ENCODE measurements at places on chromosomes 3 and 15.

- DNase-seq = peak; percentile 78
These were observed 16.6 kb downstream of the TICRR start for GRCh38 chr15:89591834-89592233.

DNA sequence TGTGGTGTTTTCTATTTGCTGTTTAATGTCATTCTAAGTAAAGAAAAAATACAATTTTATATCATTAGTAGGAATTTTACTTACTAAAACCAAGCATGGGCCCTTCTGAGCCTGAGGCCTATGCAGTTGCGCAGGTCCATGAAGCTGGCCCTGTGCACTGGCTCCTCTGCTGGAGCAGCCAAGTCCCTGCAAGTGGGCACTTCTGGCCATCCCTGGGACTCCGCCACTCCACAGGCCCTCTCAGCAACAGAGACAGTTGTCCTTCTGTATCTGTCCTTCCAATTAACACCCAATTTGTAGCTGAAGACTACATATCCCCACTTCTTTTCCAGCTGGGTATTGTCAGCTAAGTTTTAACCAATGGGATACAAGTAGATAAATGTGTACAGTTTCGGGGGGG lies 49.9 kb upstream of the RYK start:
- DNase-seq = no peak

DNA sequence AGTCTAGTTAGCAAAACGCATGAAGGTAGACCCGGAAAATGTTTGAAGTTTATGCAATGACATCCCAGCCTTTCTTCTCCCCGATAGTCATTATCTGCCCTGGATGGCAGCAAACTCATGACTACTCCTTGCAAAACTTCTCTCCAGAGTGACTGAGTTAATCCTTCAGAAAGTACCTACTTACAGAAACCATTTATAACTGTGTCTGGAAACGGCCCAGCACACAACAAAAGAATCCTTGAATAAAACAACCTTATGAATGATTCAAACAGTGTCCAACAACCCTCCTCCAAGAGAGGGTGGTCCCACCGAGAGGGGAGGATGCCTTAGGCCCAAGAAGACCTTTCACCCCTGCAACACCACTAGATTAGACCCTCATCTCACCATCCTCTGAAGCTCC lies 14.2 kb downstream of the ST8SIA2 start:
- DNase-seq = no peak

GRCh38 chr3:32412887-32413286 lies 21.2 kb downstream of the CMTM7 start:
- DNase-seq = no peak

DNA sequence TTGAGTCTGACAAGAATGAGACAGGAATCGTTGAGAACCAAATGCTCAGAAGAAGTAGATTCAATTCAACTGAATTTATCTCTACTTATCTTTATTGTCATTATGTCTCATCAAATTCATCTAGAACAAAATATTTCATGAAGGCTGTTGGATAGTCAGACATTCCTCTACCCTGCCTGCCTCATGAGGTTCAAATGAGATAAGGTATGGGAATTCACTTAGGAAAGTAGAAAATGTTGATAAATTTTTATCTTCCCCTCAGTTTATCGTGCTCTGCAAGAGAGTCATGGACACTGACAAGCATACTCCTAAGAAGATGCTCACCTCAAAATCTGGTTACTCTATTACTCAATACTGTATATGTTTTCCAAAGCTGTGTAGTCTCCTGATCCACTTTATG lies 149.7 kb upstream of the CDIN1 start:
- no peak for DNase-seq

GRCh38 chr15:23565395-23566070 lies at the start of gene MKRN3:
MKRN3 (plus strand) TSS chr15:23565674; CDS start chr15:23565783, 109 bp downstream.
- no peak for DNase-seq

GRCh38 chr15:94131875-94132274 lies 99.5 kb upstream of the MCTP2 start:
- no peak for DNase-seq
